Stimulated activated CD4-positive, alpha-beta T cell treated with anti-CD3 and anti-CD28 coated beads, Interleukin-15, amount 100 ng/mL, for 1 hour (primary cell): ENCODE measurements at places on chromosomes 5 and 9.
A peak's percentile ranks its signal among the peaks of the same experiment; 100 is the strongest.

DNA sequence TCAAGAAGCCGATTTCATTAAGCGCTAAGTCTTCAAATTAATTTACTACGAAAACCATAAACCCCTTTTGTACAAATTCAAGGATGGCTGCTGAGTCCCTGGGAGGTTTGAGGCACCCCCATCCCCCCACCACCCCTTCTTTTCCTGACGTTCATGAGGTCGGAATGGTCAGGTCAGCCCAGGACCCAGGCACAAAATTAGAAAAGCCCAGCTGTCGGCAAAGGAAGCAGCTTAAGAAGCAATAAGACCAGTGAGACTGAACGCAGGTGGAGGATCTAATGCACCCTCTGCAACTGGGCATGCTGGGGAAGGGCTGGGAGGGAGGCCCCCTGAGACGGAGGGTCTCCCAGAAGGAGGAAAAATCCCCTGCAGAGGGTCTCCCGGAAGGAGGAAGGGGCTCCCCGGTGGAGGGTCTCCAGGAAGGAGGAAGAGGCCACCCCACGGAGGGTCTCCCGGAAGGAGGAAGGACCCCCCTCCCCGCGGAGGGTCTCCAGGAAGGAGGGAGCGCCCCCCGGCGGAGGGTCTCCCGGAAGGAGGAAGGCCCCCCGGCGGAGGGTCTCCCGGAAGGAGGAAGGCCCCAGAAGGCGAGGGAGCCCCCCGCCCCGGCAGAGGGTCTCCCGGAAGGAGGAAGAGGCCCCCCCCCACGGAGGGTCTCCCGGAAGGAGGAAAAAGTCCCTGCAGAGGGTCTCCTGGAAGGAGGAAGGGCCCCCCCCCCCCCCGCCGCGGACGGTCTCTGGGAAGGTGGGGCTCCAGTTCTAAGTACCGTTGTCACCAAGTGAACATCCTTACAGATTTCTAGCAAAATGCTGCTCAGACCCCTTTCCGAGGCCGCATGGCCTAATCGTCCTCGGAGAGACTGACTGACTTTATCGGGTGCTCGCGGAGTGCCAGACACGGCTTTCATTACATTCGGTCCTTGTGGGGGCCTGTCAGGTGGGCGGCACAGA lies 74.4 kb upstream of the FCN1 start:
- DNase-seq, result no peak

DNA sequence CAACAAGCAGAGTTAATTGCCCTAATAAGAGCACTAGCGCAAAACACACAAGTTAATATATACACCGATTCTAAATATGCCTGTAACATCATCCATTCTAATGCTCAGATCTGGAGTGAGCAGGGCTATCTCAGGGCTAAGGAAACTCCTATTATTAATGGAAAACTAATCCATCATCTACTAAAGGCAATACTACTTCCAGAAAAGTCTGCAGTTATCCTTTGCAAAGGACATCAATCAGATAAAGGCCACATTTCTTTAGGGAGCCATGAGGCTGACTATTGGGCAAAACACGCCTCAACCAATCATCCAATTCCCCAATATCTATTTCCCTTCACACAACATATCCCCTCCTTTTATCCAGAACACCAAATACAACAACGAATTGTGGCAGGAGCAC lies 1032.3 kb upstream of the NUDT12 start:
- no peak for DNase-seq

DNA sequence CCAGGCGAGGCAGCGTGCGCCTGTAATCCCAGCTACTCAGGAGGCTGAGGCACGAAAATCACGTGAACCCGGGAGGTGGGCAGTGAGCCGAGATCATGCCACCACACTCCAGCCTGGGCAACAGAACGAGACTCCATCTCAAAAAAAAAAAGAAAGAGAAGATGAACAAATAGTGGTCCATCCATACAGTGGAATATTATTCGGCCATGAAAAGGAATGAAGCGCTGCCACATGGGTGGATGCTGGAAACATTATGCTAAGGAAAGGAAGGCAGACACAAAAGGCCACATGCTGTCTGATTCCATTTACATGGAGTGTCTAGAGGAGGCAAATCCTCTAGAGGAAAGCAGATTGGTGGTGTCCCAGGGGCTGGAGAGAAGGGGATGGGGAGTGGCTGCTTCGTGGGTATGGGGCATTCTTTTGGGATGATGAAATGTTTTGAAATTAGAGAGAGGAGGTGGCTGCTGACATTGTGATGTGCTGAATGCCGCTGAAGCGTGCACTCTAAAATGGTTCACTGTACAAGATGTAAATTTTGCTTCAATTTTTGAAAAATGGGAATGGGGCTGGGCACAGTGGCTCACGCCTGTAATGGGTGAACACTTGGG lies 17.0 kb downstream of the PLPP7 start:
- DNase-seq, result no peak

DNA sequence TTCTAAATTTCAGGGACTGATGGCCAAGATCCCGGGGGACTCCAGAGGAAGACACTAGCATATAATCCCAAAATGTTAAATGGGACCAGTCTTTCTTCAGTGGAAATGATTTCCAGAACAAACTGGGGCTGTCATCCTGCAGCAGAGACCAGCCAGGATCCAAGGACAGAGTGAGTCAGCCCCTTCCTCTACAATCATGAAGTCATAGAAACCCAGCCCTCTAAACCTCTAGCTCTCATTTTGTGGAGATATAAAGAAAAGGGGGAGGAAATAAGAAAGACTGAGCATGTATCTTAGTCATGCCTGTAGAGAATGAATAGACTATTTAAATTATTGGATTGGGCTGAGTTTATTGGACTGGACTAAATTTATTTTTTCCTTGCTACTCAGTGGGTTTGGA lies 318.3 kb downstream of the AGTPBP1 start:
- no peak for DNase-seq

DNA sequence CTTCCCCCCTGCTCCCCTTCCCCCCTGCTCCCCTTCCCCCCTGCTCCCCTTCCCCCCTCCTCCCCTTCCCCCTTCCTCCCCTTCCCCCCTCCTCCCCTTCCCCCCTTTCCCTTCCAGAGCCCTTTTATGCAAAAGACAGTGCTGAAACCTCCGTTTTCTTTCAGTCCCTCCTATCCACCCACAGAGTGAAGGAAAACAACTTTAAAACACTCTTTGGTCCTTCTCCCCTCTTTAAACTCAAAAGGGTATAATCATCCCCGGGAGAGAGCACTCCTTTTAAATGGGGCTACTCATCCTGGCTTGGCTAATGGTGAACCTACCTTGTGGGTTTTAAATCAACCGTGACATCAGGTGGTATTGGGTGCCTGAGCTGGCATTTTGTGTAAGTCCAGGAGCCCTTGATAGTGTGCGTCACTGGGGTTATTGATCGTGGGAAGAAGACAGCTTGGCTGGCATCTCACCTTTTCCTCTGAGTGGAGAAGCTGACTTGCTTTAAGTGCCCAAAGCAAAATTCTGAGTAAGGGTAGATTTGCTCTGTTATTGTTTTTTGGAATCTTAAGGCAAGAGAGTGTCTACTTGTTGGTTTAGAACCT lies 2.7 kb downstream of the LARP1 start:
- peak; percentile 13 for DNase-seq

DNA sequence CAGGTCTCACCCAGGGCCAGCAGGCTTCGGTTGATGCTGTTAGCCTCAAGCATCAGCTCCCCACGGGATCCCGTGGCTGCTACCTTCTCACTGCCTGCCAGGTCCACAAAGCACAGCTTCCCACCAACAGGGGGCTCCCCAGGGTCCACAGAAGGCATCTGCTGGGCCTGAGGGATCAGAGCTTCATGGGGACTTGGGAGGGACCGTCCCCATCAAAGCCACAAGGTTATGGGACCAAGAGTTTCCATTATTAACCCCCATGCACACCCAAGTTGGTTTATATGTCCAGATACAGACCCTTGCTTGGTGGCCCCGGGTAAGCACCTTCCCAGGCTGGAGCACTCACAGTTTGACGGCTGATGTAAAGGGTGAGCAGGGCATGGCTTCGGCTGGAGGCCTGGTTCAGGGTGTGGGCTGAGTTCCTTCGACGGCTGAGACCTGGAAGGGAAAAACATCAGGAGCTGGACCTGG lies 3.0 kb downstream of the KIF12 start:
- no peak for DNase-seq

GRCh38 chr9:6247266-6247665 lies 31.7 kb downstream of the IL33 start:
- DNase-seq, result no peak
